ENCODE measurements at places on chromosomes 2 and 18.

DNA sequence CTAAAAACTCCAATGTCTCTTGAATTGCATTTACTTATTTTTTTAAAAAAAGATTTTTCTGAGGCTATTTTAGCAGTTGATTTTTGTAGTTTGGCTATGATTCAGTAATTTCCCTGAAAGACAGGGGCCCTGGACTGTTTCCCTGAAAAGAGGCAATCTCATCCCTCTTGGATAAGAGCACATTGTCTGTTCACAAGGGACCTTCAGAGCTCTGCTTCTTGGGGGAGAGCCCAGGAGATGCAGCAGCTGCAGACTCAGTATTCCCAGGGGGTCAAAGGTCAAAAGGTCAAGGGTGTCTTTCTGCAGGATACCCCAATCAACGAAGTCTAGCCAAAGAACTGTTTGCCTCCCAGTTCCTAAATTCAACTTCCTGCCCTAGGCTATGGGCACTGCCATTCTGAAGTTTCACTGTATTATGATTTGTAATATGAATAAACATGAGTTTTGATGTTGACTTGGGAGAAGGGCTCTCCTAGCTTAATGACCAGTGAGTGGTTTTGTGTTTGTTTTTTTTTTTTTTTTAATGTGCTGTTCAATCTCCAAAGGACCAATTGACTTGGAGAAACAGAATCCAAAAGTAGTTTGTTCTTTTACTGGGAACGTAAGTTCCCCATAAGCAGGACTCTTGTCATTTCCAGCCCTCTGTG is 157.0 kb upstream of the SERPINE2 start:
- no peak for DNase-seq

DNA sequence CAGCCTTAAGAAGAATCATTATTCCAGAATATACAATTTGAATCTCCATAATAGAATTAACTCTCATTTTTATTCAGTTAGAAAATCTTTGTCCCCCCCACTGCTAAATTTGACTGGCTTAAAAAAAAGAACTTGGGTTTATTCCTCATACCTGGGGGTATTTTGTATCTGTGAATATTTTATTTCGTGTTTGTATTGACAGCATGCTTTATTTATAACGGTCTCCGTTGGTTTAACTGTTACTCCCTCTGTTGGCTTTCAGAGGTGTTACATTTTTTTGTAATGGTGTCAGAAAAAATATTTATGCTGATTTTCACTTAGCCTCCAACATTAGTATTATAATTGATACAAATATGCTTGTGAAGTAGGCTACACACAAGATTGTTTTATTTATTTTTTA is 109.1 kb downstream of the HAUS1 start:
- DNase-seq, result no peak

DNA sequence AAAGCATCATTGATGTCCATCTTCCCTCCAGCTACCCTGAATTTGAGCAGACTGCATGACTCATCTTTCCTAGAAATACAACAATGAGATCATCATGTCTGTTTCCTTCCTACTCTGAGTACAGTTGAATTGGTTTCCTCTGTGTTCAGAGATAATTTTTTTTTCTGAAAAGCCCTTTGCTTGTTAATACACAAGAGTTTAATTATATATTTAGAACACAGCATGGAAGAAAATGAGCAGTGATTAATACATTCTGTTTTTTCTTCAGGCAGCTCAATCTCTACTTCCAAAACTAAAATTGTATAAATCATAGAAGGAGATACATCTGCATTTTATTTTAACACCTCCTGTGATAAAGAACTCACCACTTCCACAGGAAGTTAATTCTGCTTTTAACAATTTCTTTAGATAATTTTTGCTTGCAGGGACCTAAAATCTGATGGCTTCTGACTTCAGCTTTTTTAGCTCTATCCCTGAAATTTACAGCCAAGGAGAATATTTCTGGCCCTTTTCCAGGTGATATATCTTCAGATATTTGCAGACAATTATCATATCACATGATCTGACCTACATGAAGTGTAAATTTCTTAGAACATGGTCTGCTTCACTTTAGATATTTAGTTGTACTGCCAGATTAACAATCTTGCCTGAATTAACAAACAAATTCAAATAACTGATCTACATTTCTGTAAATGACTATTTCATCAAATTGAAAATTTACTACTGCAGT is 249.0 kb downstream of the TRIB2 start:
- DNase-seq, result no peak

- DNase-seq, result no peak
Measured at GRCh38 chr18:8538935-8539334, 70.3 kb upstream of the RAB12 start.

GRCh38 chr2:102433973-102434654 is 11.2 kb downstream of the IL18RAP start:
- DNase-seq, result no peak

DNA sequence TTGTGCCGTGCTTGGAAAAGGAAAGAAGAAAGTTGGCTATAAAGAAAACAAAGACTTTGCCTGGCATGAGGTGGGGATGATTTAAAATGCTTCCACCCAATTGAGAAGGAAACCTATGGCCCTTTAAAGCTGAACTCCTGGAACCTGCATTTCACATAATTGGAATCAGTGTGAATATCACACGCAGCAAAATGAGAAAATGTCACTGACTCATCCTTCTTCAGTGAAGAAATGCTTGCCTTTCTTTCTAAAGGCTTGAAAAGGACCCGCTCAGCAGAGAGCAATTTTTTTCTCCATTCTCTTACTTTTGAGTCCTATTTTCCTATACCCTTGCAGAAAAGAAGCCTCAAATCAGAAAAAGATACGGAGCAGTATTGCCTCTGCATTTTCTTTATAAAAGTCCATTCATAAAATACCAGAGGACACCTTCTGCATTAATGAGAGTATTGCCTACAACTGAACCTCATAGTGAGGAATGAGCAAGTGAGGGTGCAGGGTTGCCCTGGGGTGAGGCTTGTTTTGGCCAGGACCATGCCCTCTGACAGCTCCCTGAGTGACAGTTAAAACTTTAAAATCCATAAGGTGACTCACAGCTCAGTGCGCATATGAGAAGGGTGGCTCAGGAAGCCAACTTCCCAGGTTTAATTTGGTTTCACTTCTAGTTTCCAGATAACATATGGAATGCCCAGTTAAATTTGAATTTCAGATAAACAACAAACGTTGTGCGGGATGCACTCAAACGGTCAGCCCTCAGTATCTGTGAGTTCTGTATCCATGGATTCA is 191.9 kb upstream of the GYPC start:
- DNase-seq, result no peak

DNA sequence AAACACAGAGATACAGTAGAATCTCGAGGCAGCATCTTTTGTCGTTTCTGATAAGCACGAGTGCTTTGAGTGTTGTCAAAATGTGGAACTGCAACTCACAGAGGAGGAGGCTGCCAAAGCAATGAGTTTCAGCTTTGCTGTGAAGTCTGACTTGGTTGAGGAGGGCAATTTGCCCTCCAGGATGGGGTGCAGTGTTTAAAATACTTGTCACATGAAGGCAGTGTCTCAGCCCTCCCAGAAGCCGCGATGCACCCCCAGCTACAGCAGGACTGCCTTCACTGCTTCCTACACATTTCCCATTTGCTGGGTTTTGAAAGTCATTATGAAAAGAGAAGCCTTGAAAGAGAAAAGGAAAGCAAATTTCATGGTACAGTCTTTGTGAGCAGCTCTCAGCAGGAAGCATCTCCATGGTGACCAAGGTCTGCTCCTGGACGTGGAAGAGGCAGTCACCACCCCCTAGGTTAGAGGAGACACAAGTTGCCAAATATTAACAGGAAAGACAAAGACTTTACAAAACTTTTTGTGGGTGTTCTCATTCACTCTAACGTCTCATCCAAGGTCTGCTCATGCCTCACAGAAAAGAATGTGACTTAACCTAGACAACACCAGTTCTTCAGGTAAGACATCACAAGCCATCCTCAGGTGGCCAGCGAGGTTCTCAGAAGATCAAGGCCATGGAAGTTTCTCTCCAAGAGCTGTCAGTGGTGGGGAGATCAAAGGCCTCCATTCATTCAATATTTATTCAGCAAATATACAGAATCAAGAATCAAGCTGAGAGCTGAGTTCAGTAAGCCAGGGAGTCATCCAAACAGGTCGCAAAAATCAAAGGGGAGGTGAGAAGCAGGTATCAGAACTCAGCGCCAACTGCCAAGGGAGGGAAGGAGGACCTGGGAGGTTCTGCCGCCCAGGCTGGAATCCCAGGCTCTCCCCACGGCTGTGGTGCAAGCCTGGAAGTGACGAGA is 476.0 kb downstream of the EIPR1 start:
- no peak for DNase-seq

- no peak for DNase-seq
Measured at GRCh38 chr2:83115606-83116005, 1343.5 kb downstream of the SUCLG1 start.

DNA sequence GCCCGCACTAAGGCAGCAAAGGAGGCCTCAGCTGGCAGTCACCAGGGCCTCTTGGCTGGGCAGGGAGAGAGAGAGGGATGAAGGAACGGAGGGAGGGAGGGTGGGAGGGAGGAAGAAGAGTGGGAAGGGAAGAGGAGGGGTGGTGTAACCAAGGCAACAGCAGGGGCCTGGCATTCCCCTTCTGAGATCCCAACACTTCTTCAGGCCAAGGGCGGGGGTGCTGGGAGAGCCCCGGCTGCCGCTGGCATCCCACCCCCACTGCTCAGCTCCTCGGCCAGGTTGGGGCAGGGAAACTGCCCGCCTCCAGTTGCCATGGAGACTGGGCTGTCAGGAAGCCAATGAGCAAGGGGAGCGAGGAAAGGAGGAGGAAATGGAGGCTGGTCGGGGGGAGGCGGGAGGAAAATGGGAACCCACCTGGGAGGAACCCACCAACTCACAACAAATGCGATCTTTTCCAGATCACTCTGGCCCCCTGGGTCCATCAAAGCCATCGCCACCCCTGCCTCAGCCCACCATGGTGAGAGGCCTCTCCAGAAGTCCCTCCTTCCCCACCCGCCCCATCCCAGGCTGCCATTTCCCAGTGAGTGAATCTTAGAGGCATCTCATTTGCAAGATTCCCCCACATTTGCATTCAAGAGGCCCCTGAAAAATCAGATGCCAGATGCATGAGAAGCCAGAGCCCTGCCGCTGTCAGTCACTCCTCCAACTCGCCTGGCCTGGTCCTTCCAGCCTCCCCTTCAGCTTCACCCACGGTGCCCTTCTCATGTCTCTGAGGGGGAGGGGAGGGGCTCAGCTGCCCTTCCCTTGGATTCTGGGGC is 12.4 kb downstream of the SH2D6 start:
- DNase-seq, result no peak

- DNase-seq, result no peak
Measured at GRCh38 chr18:54119524-54120019, 104.9 kb downstream of the MBD2 start.

All from stimulated activated CD8-positive, alpha-beta memory T cell treated with anti-CD3 and anti-CD28 coated beads, Interleukin-7, amount 100 ng/mL, for 48 hours (primary cell).